Cerebellar cortex (tissue), 1 donor: ENCODE measurements at places on chromosomes 7 and 10.

GRCh38 chr10:111137587-111137986, 60.8 kb downstream of the ADRA2A start:
- DNase-seq, result no peak

DNA sequence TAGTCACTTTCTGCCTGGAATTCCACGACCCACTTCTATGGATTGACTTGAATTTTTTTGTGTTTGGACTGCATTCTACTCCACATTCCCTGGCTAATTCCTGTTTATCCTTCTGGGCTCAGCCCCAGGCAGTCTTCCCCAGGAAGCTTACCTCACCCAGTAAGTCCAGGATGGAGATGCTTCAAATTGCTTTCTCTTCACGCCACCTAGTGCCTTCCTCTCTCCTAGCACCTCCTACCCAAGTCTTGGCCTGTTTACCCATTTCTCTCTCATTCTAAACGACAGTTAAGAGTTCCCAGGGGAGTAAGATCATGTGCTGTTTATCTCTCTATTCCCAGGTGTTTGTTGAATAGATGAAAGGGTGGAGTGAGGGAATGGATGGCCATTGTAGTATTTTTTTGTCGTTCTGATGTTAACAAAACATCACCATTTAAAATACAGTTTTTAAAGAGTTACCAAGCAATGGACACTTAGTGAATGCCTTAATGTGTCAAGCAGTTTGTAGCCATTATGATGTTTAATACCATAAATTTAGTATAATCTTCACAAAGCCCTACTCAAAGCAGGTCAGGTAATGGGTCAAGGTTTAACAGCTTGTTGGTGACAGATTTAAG, 45.5 kb upstream of the TARP start:
- peak; percentile 39 for DNase-seq

DNA sequence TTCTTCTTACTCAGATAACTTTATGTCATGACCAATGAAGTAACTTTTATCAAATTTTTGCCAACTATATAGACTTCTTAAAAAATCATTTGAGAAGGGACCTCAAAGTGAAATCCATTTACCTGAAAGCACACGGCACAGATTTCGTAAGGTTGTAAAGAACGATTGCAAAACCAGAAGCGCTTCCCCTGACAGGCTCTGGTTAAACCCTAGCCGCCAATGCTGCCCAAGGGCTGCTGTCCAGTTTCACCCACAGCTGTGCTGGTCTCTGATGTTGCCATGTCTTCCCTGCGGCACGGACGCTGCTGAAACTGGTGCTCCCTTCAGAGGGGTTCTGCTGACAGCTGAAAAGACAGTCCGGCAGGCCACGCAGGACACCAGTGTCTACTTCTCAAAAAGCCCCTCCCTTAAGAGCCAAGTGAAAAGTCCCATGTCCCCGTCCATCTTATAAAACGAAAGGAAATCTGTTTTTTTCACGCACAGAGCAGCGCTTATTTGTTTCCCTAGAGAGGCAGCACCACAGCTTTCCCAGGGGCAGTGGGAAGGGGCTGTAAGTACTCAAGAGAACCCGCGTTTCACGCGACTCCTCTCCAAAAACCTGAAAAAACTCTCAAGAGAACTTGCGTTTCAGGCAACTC, 32.5 kb downstream of the GNA12 start:
- DNase-seq, result no peak

- peak; percentile 32 for DNase-seq
These were observed 186.1 kb downstream of the BMPER start for GRCh38 chr7:34091321-34091917.

GRCh38 chr10:44180321-44181168, 204.4 kb downstream of the CXCL12 start:
- DNase-seq, result peak; percentile 36

DNA sequence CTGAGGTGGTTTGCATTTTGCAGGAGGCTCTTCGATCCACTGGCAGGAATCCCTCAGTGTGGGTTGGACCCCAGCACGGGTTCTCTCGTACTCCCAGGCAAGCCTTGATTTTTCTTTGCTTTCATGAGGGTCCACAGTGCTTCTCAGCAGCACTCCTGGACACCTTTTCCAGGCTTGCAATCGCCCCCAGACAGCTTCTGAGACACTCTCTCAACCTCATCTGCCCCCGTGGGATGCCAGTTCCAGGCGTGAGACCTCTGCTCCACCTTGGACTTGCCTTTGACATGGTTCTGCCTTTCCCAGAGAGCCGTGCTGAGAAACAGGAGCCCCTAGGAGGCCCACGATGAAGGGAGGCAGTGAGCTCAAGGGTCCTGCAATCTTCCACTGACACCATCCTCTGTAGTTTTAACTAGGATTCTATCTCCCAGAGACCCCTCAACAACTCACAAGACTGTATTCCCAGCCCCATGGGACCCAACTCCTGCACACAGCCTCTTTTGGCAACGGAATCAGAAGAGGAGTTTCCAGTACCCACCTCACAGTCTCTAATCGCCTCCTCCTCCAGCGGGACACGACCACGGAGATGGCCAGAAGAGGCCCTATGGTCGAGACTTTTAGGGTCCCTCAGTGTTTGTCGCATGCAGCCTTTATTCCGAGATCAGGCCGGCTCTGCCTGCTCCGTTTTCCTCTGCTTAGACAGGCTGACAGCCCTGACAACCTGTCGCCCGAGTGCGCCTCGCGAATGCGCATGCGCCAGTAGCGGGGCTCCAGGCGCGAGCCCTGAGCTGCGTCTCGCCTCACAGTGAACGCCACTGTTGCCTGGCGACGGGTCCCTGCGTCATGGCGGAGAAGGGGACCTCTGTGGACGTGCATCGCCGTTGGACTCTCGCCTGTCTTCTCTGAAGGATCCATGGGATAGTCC, 26.0 kb upstream of the ZNF273 start:
- peak; percentile 81 for DNase-seq

DNA sequence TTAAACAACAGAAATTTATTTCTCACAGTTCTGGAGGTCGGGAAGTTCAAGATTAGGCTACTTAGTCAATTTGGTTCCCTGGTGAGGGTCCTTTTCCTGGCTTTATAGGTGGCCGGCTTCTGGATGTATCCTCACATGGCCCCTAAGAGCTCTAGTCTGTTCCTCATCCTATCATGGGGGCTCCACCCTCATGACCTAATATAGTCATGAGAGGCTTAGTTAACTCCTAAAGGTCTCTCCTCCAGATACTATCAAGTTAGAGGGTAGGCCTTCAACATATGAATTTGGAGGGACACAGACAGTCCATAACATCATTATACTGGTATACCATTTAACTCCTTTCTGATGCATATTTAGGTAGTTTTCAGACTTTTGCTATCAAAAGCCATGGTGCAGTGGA, 7.6 kb downstream of the MAPK8 start:
- no peak for DNase-seq

- no peak for DNase-seq
These were observed 60.4 kb downstream of the HDAC9 start for GRCh38 chr7:18555968-18556367.

- DNase-seq, result no peak
These were observed 100.9 kb downstream of the FAS start for GRCh38 chr10:89091496-89091895.
